Retina (tissue), 1 donor: ENCODE measurements at places on chromosomes 1 and 21.
A peak's percentile ranks its signal among the peaks of the same experiment; 100 is the strongest.

DNA sequence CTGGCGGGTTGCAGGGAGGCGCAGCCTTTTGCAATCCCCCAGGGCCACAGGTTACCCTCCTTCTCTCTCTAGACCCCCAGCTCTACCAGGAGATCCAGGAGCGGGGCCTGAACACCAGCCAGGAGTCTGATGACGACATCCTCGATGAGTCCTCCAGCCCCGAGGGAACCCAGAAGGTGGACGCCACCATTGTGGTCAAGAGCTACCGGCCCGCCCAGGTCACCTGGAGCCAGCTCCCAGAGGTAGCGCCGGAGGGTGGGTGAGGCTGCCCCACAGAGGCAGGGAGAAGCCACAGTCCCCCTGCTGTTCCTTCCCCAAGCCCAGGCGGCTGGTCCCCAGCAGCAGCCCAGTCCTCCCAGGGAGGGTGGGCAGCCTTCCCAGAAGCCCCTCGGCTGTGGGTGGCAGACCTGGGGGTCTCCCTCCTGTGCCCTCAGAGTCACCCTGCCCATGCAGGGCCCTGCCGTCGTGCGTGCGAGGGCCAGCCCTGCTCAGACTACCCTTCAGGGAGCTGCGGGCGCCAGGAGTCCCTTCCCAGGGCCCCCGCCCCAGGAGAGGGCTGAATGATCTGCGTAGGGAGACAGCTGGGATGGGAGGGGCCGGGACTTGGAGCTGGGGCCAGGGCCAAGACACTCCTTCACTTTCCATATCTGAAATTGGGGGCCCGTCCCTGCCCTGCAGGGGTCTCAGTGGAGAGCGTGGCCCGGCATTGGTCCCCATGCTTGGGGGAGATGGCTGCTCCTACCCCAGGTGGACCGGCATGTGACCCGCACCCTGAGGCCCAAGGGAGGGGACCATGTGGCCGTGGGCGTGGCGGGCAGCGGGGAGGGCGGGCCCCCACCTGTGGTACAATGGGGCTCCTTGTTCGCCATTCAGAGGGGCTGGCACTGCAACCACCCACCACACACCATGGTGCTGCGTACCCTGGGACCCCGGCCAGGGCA is 12.9 kb downstream of the ARHGEF16 start:
- DNase-seq: no peak

DNA sequence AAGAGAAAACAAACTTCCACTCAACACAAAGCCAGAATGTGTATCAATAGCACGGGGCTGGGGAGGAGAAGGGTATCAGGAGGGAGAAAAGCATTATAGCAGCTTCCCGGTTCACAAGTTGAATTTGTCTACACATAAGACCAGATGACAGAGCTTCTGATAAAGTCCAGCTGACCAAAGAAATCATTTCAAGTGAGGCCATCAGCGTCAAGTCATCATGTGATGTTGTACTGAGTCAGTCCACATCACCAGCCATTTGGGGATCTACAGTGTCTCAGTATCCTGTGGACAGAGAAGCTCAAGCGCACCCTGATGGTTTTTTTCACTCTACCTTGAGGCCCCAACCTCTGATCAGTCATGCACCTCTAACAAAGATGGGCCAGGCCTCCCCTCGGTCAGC is 33.0 kb downstream of the SETD4 start:
- DNase-seq: no peak

GRCh38 chr1:43346636-43347035 is 9.0 kb downstream of the MPL start:
- no peak for DNase-seq

DNA sequence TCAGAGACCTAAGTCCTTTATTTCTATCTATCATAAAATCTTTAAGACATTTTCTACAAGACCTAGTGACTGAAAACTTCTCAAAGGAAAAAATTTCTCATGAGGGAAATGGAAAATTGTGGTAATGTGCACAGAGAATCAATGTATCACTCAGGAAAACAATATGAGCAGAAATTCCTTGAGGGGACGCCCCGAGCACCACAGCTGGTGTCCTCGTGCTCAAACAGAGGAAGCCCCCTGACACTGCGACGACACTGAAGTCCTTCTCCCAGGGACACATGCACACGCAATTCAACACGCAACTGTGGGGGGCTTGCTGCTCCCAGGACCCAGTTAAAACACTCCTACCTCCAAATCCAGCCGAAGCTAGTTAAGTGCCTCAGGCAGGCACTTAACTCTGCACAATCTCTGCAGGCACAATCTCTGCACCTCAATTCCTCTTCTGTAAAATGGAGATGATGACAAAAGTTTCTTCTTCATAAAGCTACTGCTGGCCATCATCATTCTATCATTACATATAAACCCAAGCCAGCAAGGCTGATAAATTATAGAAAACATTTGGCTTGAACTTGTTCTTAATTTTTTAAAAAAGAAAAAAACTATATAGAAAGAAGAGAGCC is 16.0 kb downstream of the ZBTB17 start:
- DNase-seq: no peak

GRCh38 chr1:26597629-26598039 is 68.1 kb downstream of the RPS6KA1 start:
- peak; percentile 37 for DNase-seq

- no peak for DNase-seq
Observed at GRCh38 chr1:233127157-233127556, 168.4 kb downstream of the PCNX2 start.

DNA sequence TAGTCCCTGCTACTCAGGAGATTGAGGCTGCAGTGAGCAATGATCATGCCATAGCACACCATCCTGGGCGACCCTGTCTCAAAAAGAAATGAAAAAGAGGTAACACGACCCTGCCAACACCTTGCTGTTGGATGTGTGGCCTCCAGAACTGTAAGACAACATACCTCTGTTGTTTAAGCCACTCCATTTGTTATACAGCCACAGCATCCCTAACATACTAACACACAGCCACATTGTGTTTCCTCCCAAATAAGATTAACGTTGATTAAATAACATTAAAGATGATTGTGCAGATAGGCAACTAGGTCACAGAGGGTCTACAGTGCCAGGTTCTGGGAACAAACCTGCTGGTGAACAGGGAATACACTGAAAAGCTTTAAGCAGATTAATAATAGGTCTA is 170.4 kb downstream of the RERE start:
- no peak for DNase-seq

DNA sequence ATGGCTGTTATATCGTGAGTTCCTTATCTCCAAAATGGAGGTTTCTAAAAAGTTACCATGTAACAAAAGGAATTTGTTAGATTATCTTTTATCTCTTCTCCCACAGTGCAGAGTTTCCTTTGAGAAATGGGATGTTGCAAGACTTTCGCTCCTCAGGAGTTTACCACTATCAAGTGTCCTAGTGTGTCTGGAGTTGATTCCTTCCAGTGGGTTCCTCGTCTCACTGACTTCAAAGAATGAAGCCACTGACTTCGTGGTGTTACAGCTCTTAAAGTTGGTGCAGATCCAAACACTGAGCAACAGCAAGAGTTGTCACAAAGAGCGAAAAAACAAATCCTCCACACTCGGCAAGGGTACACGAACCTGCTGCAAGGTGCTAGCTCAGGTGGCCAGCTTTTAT is 37.0 kb downstream of the SPAG17 start:
- DNase-seq: no peak

GRCh38 chr1:109630081-109630897 is 10.7 kb downstream of the AMPD2 start:
- no peak for DNase-seq

GRCh38 chr1:116886291-116886878 is 23.3 kb upstream of the PTGFRN start:
- no peak for DNase-seq

DNA sequence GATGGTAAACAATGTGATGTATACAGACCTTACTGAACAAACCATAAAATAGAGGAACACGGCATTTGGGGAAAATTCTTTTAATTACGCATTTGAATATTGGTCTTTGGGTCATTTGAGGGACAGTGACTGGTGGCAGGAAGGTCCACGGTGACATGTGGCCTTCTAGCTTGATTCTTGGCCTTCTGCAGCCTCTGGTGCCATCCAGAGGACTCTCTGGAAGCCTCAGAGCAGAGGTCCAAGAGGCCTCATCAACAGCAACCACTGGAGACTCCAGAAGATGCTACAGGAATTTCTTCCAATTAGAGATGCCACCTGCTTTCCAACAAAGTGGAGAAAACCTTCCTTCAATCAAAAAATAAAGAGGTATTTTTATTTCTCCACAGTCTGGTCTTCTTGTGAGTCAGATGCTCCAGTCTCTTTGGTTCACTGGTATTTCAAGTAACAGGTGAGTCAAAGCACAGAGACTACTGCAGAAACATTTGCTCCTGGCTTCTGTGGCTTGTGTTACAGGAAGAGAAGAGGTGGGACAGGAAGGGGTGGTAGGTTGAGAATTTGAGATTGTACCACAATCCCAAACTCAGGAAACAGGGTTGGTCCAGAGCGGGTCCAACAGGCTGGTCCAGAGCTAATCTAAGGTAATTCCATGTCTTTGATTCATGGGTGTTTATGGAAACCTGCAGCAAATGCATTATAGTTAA is 2.7 kb upstream of the F5 start:
- no peak for DNase-seq

DNA sequence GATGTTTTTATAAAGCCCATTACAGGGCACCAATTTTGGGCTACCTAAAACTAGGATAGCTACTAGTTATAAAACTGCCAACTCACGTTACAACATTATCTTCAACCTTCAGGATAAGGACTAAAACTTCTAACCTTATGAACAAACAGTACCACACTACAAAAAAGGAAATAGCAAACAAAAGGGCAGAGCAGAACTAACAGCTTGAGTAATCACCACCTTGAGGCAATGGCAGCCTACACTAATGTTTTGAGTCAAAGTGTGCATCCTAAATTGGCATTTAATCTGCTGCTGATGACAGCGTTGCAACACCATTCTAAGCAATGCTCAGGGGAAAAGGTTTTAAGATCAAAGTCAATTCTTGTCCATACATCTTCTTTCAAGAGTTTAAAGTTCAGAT is 27.2 kb downstream of the PTP4A2 start:
- DNase-seq: no peak

- DNase-seq: no peak
Observed at GRCh38 chr1:64196074-64196870, 7.2 kb upstream of the UBE2U start.

DNA sequence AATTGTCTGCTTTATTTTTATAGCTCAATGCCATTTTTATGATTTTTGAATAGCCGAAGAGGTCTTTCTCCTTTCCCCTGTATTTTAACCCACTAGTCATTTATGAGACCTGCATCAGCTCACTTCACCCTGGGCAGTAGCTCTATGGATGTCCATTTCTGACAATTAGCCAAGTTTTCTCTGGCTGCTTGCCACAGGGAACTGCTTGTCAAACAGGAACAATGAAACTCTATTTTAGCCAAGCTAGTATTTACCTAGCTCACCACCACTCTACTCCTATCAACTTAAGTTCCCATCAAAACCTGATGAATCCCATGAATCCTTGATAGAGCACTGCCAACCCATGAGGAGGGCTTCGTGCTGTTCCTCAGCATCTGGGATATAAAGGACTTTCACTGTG is 406.7 kb downstream of the RWDD3 start:
- no peak for DNase-seq

DNA sequence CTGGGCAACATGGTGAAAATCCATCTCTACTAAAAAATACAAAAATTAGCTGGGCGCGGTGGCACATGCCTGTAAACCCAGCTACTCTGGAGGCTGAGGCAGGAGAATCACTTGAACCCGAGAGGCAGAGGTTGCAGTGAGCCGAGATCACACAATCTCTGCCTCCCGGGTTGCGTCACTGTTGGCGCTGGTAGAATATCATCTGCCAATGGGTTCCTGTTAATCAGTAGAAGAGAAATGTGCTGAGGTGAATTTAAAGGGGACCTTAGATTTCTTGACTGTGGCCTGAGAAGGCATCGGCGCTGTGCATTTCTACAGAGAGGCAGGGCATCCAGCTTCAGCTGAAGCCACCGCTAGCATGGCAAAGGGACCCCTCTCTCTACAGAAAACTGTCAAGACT is 68.0 kb downstream of the TGFB2 start:
- no peak for DNase-seq

DNA sequence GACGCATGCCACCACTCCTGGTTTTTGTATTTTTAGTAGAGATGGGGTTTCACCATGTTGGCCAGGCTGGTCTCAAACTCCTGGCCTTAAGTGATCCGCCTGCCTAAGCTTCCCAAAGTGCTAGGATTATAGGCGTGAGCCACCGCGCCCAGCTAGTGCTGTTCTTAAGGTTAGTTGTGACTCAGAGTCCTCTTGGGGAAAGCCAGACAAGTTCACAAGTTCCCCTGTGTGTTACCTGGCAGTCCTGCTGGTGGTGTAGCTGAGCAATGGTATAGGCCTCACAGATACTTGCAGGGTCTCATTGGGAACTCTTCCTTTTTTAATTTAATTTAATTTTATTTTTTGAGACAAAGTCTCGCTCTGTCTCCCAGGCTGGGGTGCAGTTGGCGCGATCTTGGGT is 10.6 kb downstream of the CFAP126 start:
- no peak for DNase-seq

DNA sequence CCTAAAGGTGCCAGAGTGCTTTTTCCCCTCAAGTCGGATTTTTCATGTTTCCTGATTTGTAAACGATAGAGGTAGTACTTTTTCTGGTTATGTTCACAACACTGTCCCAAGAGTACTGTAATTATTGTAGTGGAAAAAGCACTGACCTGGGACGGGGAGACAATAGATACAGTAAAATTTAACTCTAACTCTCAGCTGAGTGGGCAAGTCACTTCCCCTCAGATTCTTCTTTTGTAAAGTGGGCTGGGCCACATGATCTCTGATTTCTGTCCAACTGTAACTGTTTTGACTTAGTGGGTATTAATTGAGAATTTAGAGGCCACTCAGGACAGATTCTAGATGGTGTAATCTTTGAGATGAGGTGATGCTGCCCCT is 19.1 kb downstream of the MARCKSL1 start:
- no peak for DNase-seq
